ENCODE measurements at places on chromosomes 6 and 20.

- DNase-seq, result no peak
Observed at GRCh38 chr6:158366363-158366762, 54.1 kb downstream of the TULP4 start.

DNA sequence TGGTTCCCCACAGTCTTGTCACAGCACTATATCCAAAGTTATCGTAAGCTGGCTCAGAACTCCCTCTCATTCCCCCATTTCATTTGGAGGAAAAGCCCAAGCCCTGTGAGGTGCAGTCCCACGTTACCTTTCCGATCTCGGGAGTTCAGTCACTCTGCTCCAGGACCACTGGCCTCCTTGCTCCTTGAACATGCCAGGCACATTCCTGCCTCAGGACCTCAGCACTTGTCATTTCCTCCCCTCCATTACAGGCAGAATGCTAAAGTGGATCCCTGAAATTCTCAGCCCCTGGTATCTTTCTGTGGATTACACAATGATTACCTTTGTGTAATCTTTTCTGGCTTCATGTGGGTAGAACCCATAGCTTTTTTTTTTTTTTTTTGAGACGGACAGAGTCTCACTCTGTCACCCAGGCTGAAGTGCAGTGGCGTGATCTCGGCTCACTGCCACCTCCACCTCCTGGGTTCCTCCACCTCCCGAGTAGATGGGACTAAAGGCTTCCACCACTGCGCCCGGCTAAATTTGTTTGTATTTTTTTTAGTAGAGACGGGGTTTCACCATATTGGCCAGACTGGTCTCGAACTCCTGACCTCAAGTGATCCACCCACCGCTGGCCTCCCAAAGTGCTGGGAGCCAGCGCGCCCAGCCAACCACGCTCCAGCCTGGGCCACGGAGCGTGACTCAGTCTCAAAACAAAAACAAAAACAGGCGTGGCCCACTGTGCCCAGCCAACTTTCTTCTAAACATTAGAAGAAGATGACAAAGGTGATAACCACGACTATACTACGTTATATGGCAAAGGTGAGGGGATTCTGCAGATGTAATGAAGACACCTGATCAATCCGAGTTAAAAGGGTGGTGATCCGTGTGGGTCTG lies 4.0 kb upstream of the OXT start:
- no peak for DNase-seq

DNA sequence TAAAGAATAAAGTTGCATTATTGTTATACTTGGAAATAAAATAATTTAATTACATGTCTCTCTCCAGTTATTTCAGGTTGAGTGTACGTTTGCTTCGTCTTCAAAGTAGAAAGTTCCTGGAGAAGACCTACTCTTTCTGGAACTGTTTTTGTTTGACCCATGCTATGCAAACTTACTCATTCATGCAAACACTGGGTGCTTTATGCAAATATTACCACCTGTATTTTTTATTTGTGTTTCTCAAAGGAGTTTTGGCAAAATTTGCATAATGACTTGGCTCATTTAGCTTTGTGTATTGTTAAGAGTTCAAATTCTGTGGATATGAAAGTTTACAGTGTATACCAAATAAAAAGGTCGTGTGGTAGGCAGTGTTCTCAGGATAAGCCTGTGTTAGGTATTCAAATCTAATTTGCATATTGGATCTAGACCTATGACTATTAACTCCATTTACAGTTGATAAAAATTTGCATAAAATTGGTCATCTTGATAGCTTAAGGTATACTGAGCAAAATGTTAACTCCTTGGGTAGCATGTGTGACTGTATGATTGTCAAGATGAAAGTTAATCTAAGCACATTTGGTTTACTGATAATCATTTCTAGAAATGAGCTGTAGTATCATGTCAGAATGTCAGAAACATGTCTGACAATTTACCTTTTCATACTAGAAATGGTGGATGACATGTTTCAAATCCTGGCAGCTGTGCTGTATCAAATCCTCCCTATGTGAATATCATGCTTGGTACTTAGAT lies 65.2 kb downstream of the CDKAL1 start:
- DNase-seq, result no peak

DNA sequence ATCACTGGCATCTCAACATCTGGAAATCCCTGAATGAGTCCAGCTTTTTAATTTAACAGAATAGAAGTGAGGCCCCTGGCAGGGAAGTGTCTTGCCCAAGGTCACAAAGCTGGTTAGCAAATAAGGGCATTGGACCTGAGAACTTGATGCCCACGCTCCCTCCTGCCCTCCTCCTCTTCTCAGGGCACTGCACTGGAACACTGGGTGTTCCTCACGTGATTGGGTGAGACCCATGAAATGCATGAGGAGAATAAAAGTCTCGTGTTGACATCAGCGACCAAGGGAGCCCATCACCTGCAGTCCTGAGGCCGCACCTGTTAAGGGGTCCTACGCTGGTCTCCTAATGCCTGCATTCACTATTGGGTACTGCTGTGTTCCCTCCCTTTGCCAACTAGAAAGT lies 7.4 kb downstream of the FAM50B start:
- no peak for DNase-seq

DNA sequence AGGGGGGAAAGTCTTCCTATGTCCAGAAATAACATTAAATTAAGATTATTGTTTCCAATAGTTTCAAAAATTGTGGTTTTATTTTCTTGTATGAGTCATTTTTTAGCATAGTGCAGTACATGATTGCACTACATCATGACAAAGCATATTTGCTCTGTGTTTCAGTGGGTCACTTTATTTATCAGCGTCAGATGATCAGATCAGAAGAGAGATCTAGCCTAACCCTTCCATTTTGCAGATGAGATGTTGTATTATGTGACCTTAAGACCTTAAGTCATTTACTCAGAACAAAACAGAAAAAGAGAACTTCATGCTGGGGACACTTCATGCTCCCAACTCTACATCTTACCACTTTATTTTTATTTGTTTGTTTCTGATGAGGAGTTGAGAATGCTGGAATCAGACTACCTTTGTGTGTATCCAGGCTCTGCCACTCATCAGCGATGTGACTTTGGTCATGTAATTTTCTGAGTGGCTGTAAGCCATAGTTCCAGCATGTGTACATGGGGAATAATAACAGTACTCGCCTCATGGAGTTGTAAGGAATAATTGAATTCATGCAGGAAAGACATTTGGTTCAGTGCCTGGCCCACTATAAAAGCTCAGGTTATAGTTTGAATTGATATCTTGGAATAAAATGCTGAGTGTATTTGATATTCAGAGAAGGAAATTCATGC lies 13.5 kb downstream of the EYA4 start:
- DNase-seq, result no peak

DNA sequence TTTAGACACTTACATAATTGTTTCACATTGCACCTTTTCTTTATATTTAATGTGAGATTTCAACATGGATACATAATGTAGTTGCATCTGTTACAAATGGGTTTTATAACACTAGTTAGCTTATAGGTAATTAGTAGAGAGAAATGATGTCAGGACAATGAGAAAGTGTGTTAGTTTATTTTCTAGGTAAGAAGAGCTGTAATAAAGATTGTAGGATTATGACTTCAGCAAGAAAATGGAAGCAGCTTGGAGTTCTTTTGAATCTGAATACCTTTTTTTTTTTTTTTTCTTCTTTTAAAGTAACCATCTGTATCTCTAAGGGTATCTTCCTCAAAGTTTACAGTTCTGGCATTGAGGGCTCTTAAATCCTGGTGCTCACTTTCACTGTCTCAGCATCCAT lies 35.3 kb downstream of the CD2AP start:
- DNase-seq, result no peak

DNA sequence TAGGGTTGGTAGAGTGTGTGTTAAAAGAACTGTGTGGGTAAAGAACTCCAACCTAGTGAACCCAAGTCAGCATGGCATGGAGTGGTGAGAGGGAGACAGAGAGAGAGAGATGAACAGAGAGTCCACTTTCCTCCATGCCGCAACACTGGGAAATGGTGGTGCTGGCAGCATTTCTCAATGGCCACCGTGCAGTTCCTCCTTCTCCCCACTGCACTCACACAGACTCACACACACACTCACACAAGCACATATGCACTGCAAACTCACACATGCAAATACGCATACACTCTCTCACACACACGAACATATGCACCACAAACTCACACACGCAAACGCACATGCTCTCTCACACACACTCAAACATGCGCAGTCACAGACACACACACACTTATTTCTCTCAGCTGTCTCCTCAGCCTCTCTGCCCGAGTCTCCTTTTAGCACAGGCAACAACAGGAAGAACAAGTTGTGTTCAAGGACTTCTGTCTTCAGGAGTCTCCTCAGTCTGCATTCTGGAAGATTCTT lies 66.5 kb upstream of the LY86 start:
- DNase-seq, result no peak

Data from stimulated activated CD8-positive, alpha-beta memory T cell treated with anti-CD3 and anti-CD28 coated beads, Interleukin-4, amount 100 ng/mL, for 1 hour (primary cell).